ENCODE measurements at places on chromosomes 5 and 9.
A peak's percentile ranks its signal among the peaks of the same experiment; 100 is the strongest.

DNA sequence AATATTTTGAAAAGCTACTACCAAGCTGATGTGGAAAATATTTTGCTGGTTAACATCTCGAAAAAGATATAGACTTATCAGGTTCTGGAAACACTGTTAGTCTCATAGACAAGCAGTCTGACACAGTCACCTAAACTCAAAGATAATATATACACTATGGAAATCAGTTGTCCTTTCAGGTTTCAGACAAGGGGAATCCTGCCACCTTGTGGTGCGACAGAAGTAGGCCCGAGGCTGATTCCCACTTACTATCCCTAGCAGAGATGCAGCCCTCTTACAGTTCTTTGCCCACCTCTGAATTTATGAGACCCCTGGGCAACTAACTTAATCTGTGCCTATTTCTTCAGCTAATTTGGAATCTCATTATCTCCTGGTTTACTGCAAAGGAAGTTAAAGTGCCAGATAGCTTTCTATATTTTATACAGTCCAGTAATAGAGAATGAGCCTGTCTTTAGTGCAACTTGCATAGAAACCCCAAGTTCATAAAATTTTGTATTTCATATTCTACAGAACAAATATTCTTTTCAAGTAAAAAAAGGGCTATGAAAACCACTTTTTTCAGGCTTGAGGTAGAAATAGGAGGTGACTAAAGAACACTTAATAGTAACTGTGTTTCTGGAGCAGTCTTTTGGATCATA lies 16.9 kb downstream of the RAD1 start:
- peak; percentile 56 for DNase-seq

GRCh38 chr5:73370640-73371583 lies 77.7 kb downstream of the FOXD1 start:
- DNase-seq, result no peak

GRCh38 chr5:43646992-43647391 lies 44.0 kb downstream of the NNT start:
- no peak for DNase-seq

DNA sequence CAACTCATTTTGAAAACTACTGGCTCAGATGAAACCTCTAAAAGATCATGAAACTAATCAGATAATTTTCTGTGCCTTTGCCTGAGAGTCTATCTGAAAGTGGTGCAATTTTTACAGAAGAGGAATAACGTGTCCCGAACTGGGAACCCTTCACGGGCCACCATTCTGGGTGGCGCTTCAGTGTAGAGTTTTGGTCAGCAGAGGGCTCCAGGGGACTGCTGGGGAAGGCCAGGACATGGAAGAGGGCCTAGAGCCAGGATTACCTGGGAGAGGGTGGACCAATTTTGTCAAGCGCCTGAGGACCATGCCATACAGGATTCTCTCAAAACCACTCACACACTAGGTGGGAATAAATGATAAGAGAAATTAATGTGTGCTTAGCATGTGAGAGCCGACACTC lies 49.7 kb upstream of the PLEKHG4B start:
- DNase-seq, result no peak

GRCh38 chr5:123440456-123441181 lies 17.4 kb upstream of the CEP120 start:
- DNase-seq, result no peak

GRCh38 chr5:95797301-95797700 lies 25.2 kb downstream of the GLRX start:
- DNase-seq, result no peak

DNA sequence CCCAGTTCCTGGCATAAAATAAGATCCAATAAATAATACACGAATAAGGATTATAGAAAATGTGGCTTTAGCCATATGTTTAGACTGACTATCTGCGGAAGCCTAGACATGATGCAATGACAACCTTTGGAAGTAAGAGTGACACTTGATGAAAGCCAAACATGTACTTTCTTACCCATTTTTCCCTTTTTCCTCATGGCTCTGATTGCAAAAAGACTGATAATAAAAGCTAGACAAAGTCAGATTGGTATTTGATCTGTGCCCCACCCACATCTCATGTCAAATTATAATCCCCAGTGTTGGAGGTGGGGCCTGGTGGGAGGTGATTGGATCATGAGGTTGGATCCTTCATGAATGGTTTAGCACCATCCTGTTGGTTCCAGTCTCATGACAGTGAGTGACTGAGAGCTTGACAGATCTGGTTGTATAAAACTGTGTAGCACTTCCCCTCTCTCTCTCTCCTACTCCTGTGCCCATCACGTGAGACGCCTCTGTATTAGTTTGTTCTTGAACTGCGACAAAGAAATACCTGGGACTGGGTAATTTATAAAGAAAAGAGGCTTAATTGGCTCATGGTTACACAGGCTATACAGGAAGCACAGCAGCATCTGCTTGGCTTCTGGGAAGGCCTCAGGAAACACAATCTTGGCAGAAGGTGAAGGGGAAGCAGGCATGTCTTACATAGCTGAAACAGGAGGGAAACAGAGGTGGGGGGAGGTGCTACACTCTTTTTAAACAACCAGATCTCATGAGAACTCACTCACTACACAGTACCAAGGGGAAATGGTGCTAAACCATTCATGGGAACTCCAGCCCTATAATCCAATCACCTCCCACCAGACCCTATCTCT lies 243.4 kb upstream of the PIK3R1 start:
- DNase-seq, result no peak

DNA sequence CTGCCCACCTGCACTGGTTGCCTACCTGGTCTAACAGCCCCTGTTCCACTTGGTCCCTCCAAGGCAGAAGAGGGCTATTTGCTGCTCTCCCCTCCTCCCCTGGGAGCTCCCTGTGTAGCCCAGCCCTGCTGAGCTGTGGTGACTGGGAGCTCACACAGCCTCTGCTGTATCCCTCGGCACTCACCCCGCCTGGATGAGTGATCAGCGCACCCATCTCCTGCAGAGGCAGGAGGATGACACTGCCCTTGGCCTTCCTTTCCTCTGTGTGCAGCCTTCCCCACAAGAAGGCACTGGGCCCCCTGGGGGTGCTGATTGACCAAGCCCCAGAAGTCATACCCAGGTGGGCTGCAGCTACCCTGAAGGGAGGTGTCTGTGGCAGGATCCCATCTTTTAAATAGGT lies 134.2 kb downstream of the ADAMTS2 start:
- no peak for DNase-seq

- no peak for DNase-seq
Measured at GRCh38 chr9:104858271-104858670, 69.7 kb downstream of the ABCA1 start.

DNA sequence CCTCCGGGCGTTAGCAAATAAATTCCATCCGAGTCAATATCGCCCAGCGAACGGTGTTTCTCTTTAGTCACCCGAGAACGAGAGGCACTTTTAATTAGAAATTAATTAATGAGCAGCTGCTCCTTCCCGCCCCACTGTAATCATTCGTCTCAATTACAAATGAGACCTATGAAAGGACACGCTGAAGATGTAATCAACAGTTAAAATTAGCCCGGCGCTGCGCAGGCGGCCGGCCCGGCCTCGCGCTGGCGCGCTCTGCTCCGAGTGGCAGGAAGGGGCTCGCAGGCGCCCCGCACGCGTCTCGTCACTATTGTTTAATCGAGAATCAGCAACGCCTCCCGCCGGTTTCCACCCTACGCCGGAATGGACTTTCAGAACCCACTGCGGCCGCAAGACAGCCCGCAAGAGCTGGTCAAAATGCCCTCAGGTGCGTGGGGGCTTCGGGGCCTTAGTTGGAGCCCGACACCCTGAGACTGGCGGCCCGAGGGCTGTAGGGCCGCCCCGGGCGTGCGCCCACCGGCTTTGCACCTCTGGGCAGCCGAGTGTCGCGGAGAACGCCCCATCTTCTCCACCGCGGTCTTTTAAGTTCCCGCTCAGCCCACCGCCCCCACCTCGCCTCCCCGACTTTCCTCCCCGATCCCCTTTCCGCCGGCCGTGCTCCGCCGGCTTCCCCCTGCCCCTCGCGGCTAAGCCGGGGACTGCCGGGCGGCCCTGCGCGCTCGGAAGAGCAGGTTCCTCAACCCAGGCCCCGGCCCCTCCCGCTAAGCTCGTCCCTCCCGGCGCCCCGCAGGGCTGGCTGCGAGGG lies 597 bp upstream of the IRX4 start:
- no peak for DNase-seq
